ENCODE measurements at places on chromosomes 6 and 20.
A peak's percentile ranks its signal among the peaks of the same experiment; 100 is the strongest.

DNA sequence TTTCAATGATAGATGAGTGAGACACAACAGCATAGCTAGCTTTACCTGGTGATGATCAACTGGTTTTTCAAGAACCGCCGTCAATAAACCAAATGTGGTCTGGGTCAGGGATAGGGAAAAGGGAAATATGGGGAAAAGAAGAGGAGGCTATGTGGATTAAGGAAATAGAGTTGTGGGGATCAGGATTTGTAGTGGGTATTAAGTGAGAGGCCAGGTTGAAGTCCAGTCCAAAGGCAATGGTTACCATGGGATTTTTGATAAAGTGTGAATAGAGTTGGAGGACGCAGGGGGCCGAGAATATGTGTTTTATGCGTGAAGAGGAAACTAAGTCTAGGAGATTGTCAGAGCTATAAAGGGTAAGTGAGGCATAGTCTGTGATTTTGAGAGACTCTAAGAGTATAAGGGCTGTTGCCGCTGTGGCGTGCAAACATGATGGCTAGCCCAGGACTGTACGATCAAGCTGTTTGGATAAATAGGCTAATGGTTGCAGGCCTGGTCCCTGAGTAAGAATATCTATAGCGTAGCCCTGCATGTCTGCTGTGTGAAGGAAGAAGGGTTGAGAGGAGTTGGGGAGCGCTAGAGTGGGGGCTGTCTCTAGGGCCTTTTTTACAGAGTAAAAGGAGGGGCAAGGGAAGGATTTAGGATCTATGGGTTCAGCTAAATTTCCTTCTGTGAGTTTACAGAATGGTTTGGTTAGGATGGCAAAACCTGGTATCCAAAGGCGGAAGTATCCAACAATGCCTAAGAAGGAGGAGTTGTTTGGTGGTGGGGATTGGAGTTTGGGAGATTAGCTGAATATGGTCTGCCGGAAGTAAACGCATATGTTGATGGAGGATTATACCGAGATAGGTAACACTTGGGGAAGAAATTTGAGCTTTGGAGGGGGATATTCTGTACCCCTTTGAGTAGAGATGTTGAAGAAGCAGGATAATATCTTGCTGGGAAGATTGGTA is 749.7 kb upstream of the ADGRB3 start:
- no peak for DNase-seq

- no peak for DNase-seq
These were observed 253.8 kb upstream of the PRDM1 start for GRCh38 chr6:105832313-105832761.

DNA sequence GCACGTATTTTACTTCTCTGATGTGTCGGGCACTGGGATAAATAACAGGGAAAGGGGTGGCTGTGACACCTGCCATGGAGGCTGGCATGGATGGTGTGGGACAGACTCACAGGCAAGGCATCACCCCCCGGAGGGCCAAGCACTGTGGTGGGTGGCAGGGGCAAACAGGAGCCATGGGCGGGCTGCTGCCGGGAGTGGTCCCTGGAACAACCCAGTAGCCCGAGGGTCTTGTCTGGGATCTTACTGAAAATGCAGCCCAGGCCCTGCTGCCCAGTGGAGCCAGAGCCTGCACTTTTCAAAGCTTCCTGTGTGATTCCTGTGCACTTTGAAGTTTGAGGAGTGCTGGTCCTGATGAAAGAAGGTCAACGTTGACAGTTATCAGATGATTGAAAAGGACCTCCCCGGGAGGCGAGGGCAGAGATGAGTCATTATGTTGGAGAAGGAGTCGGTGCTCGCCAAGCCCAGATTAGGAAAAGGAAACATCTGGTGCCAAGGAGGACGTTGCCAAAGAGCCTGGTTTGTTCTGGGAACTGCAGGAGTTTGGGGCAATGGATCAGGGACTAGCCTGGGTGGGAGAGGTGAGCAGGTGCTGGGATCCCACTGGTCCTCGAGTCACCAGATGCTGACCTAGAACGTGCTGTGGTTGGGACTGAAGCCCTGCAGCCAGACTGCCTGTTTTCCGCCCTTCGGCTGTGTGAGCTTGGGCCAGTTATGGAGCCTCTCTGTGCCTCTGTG is 130.0 kb upstream of the GGTLC1 start:
- no peak for DNase-seq

DNA sequence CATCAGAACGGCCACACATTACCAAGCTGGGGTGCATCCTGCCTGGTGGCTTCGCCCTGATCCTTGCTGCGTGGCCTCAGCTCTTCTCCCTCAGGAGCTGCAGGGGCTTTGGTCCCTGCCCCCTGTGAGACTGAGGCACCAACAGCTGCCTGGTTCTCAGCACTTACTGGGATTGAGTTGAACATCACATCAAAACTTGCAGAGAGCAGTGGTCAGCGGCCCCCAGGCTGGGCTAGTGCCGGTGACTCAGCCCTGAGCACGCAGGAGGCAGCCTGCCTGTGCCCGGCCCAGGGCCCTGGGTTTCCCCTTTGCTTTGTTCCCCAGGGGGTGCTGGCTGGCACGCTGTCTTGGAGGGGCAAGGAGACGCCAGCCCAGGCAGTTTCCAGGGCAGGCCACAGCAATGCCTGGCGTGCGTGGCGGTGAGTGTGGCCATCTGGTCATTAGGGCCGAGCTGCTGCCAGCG is 63.3 kb downstream of the DLL1 start:
- no peak for DNase-seq

GRCh38 chr20:20895537-20895936 is 183.1 kb upstream of the RALGAPA2 start:
- DNase-seq: no peak

DNA sequence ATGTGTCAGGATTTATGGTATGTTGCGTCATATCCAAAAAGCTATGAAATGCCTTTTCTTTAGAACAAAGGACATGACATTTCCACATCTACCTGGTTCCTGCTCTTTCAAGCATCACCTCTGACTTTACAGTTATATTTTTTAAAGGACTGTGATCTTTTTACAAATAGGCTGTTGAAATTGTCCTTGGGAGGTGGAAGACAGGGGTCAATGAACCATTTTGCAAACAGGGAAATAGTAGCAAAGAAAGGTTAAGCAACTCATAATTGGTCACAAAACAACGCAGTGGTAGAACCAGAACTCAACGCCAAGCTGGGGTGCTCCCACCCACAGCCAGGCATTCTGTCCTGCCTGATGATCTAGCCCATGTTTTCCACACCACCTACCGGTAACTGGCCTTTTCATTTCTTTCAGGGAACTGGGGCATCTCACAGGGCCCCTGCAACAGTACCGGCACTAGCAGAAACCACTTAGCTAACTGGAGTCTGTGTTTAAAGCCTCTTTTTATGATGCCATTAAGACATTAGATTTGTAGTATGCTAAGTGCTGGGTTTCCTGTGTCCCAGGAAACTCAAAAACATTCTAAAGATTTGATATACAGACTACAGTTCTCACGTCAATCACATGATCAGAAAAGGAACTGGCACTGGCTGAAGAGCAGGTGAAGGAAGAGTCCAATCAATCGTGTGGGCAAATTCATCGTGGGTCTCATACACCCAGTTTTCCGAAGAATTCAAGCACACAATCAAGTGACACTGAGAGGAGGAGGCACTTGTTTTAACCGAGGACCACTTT is 13.9 kb downstream of the ZNF217 start:
- peak; percentile 78 for DNase-seq

- no peak for DNase-seq
These were observed 204.8 kb upstream of the KCNG1 start for GRCh38 chr20:51227744-51228143.

- peak; percentile 64 for DNase-seq
These were observed 888 bp downstream of the SLC17A5 start for GRCh38 chr6:73652637-73653570.

- no peak for DNase-seq
These were observed 32.8 kb upstream of the GMPR start for GRCh38 chr6:16205377-16206144.

- DNase-seq: no peak
These were observed 48.2 kb downstream of the HIVEP2 start for GRCh38 chr6:142896732-142897131.

- no peak for DNase-seq
These were observed 65.5 kb downstream of the YTHDF1 start for GRCh38 chr20:63150391-63150898.

GRCh38 chr20:63895202-63895951 is 451 bp downstream of the DNAJC5 start:
- no peak for DNase-seq

GRCh38 chr6:95530176-95530819 is 47.0 kb upstream of the MANEA start:
- no peak for DNase-seq

GRCh38 chr6:54134935-54135334 is 23.7 kb downstream of the MLIP start:
- no peak for DNase-seq

- DNase-seq: no peak
These were observed 114.6 kb downstream of the CLIC5 start for GRCh38 chr6:45900808-45901752.

DNA sequence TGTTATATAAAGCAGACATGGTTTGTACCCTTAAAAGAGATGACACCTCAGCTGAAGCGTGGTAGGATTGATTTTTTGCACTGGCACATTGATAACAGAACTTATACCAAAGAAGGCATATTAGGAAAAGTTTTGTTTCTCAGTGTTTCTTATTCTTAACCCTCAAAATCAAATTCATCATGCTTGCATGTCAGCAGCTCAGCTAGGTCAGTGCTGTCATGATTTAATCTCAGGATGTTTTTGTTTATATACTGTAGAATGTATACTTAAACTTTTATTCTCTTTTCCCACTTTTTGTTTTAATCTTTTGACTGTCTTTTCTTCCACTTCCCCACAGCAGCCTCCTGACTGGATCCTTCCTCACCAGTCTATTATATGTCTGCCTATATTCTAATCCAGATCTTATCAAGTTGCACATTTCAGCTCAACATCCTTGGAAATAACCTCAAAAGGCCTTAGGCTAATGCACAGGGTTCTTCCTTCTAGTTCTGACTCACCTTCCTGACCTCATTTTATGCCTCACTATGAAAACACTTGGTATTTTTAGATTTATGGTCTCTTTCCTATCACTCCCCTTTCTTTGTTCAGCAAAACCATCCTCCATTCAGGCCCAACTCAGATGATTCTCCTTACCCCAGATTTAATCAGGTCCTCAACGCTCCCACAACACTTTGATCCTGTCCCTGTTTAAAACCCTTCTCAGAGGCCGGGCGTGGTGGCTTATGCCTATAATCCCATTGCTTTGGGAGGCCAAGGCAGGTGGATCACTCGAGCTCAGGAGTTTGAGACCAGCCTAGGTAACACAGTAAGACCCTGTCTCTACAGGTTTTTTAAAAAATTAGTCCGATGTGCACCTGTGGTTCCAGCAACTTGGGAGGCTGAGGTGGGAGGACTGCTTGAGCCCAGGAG is 7.2 kb downstream of the HEBP2 start:
- peak; percentile 60 for DNase-seq

DNA sequence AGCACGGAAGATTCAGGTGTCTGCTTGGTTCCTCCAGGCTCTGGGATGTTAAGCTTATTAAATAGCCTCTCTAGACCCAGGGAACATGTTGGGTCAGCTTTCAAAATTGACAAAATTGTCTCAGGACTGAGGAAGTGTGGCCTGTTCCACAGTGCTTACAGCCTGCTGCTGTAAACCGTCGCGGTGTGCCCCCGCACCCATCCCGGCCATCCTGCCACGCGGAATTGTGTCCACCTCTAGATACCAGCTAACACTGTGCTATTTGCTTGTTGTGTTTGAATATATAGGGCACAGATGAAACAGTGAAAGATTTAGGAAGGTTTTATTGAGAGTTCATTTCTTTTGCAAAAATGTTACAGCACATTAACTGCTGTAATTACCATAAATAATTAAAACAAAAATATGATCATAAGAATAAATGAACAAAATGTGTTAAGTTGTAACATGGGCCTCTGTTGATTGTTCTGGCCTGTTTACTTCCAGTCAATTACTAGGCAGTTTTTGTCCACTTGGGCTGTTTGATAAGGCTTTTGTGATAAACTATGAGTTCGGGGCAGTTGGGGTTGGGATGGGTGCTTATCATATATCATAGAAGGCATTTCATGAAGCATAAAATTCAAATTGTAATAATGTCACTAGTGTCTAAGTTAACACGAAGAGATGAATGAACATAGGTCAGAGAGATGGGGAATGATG is 77.4 kb downstream of the ARID1B start:
- DNase-seq: no peak

DNA sequence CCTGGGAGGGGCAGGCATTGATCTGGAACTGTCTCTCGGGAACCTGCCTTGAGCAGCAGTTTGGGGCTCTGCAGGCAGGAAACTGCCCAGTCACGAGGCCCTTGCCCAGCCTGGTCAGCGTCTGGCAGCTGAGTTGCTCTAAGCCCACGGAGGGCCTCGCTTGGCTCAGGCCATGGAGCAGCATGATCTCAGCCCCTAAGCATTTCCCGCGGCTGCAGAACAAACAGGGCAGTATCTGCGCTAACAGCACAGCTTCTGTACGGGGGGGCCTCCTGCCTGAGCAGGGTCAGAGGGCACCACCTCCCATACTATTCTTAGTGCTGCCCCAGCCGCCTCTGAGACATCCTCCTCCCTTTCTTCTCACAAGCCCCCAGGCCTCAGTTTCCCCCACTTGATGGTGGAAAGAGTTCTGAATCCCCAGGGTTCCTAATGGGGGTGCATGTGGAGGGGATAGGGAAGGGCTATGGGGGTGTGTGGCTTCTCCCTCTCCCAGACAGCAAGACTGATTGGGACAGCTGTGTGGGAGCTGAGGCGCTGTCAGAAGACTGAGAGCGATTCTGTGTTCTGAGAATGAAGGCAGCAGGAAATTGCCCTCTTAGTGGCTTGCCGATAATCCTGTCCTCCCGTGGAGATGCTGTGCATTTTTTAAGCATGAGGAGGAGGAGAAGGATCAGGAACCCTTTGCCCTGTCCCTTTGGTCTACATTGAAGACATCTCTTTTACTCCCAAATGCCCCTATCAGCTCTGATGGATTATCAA is 46.4 kb downstream of the MOCS1 start:
- DNase-seq: no peak

- peak; percentile 95 for DNase-seq
These were observed at the start of gene JAG1 for GRCh38 chr20:10673842-10674683. TSS of gene JAG1 (minus strand) at chr20:10673999. CDS start at chr20:10673530, 469 bp downstream.

DNA sequence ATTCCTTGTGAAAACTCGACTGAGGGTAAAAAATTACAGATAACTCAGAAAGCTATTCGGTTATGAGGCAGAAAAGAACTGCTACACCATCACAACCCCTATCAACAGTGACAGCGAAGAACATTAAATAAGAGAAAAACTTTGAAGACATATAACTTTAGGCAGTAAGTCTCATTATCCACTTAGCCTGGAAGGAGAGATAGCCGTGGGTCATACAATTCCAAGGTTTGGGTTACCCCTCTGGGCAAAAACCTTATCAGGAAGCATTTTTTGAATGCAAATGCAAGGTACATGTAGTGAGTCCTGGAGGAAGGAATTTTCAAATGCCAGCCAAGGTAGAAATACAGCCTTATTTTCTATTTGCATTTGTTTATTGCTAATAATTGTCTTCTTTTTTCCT is 129.8 kb downstream of the FLRT3 start:
- DNase-seq: no peak

GRCh38 chr6:34457742-34458735 is 7.8 kb upstream of the PACSIN1 start:
- DNase-seq: no peak

GRCh38 chr6:12479881-12480280 is 189.7 kb downstream of the EDN1 start:
- DNase-seq: no peak
